Astrocyte of the spinal cord (primary cell): ENCODE measurements at places on chromosomes 6 and 20.
A peak's percentile ranks its signal among the peaks of the same experiment; 100 is the strongest.

GRCh38 chr6:18585032-18585573 is 198.0 kb downstream of the RNF144B start:
- peak; percentile 69 for DNase-seq

DNA sequence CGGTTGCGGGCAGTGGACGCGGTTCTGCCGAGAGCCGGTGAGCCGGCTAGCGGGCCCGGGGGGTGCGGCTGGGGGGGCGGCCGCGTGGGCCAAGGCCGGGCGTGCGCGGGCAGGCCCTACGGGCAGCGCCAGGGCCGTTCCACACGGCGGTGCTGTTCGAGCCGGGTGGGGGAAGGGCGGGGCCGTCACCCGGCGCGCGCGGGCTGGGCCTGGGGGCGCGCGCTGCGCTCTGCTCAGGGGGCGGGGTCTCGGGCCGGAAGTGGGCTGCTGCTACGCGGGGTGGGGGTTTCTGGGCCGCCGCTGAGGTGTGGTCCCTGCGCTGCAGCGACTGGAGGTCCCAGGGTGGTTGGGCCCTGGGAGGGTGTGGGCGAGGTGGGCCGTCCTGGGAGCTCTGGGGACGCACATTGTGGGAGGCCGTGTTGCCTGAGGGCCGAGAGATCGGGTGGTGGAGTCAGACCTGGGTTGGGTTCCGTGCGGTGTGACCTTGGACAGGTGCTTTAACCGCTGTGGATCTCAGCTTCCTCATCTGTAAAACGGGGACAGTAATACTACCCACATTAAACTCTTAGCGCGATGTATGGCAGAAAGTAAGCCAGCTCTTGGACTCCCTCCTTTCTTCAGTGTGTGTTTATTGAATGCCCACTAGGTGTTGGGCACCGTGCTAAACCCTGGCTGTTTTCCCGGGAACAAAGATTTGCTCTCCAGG is 391 bp downstream of the MAPRE1 start:
- DNase-seq: peak; percentile 50

GRCh38 chr6:154621686-154622085 is 111.2 kb upstream of the CNKSR3 start:
- DNase-seq: no peak

- DNase-seq: no peak
Measured at GRCh38 chr20:48395816-48396546, 431.8 kb downstream of the PREX1 start.

GRCh38 chr20:5657190-5657875 is 92.9 kb upstream of the SHLD1 start:
- DNase-seq: peak; percentile 93

- DNase-seq: no peak
Measured at GRCh38 chr20:6184086-6184485, 61.3 kb upstream of the FERMT1 start.

DNA sequence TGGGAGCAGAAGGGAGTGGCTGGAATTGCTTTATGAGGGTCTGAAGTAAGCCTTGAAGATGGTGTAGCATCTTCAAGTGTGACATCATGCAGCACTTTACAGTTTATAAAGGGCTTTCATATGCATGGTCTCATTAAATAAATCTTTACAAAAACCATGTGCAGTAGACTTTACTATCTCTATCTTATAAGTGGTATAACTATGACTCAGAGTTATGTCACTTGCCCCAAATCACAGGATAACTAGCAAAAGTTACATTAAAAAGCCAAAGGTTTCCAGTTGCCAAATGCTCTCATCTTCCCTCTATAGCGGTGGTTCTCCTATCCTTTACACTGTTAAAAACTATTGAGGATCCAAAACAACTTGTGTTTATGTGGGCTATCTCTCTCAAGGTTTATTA is 687.7 kb upstream of the MARCKS start:
- peak; percentile 36 for DNase-seq

DNA sequence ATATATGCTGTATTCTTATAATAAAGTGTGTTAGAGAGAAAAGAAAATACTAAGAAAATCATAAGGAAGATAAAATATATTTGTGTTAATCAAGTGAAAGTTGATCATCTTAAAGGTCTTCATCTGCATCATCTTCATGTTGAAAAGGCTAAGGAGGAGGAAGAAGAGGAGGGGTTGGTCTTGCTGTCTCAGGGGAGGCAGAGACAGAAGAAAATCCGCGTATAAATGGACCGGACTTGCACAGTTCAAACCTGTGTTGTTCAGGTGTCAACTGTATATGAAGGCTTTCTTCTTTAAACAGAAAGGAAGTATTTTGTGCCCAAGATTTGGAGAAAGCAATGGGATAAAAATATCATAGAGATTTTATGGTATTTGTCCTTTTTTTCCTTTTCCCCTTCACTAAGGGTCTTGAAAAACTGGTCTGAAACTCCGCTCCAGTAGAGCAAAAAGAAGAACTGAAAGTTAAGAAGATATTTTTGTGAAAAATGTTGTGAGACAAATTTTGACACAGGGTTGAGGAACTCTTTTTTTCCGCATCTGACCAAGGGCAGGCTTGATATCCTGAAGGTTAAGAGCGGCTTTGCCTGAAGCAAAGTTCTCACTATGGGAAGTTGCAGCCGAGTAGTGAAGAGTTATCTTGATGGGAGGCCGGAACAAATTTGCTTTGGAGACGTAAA is 350.7 kb downstream of the LAMA2 start:
- DNase-seq: no peak

- DNase-seq: no peak
Measured at GRCh38 chr6:46729787-46730326, 5.3 kb downstream of the PLA2G7 start.
